ENCODE measurements at places on chromosomes 6 and 20.

DNA sequence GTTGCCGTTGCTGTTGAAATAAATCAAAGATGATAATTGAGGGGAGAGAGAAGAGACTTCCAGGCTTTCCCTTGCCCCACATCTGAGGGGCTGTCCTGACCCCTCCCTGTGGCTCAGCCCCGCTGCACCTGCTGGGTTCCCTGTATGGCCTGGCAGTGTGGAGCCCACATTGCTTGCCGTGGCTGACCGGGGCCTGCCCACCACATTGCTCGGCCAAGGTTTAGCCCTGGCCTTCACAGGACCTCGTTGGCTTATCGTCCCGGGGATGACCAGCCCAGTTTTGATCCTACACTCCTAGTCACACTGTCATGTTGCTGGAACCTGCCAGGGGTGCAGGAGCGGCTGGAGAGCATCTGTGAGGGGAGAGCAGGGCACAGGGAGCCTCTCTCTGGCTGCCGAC lies 102.4 kb downstream of the CDH4 start:
- no peak for DNase-seq
- H3K27ac ChIP-seq: no peak overlapping the region
- no peaks in the 10 kb centered on the region for H3K4me1 ChIP-seq
- H3K36me3 ChIP-seq: no peaks in the 10 kb centered on the region
- H3K27me3 ChIP-seq: peaks cover 13% of the 10 kb centered on the region

DNA sequence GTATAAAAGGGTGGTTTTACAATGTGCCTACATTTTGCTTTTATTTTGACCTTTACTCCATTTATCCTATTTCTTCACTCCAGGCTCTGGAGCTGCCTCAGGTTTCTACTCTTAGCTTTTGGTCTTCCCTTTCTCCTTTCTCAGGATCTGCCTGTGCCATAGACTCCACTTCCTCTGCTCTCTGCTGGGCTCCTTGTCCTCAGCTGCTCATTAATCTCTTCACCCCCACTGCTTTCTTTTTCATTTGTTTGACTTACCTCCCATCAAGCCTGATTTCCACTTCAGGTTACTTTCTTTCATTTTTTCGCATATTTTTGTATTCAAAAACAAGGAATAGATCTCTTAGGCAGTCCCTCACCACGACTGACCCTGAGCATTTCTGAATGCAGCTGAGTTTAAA lies 106.8 kb downstream of the COL19A1 start:
- no peak overlapping the region for H3K27ac ChIP-seq
- H3K4me1 ChIP-seq: peaks cover 8% of the 10 kb centered on the region
- no peaks in the 10 kb centered on the region for H3K36me3 ChIP-seq

DNA sequence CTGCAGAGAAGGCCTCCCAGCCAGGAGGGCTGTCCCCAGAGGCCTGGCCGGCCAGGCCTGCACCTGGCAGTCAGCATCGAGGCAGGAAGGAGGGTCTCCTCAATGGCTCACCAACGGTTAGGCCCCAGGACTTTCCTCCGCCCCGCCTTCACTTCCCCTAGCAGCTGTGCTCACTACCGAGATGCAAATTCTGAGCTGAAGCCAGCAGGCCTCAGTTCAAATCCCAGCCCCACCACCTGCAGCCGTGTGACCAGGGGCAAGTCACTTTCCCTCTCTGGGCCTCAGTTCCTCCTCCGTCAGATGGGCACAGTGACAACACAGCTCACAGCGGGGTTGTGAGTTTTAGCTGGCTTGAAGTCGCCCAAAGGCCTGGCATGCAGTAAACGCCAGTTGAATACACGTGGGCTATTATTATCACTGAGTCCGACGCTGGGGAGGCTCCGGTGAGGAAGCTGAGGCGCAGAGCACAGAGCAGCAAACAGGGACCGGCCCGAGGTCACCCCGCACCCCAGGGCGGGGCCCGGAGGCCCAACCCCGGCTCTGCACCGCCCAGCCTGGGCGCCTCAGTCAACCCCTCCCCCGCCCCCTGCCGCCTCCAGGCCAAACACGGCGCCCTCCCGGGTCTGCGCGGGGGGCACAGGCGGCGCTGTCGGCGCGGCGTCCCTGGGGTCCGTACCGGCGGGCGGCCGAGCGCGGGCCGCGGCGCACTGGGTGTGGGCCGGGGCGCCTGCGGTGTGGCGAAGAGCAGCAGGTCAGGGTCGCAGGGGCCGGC lies 671 bp downstream of the E2F1 start:
- H3K4me1 ChIP-seq: peaks cover 32% of the 10 kb centered on the region
- H3K27me3 ChIP-seq: no peaks in the 10 kb centered on the region
- no peaks in the 10 kb centered on the region for H3K36me3 ChIP-seq
- H3K27ac ChIP-seq: no peak overlapping the region

- H3K4me1 ChIP-seq: peaks cover 4% of the 10 kb centered on the region
- DNase-seq: no peak
- no peak overlapping the region for H3K4me3 ChIP-seq
- no peaks in the 10 kb centered on the region for H3K27me3 ChIP-seq
- H3K36me3 ChIP-seq: no peaks in the 10 kb centered on the region
- H3K27ac ChIP-seq: no peak overlapping the region
Observed at GRCh38 chr6:157885211-157885788, 62.3 kb downstream of the SNX9 start.

DNA sequence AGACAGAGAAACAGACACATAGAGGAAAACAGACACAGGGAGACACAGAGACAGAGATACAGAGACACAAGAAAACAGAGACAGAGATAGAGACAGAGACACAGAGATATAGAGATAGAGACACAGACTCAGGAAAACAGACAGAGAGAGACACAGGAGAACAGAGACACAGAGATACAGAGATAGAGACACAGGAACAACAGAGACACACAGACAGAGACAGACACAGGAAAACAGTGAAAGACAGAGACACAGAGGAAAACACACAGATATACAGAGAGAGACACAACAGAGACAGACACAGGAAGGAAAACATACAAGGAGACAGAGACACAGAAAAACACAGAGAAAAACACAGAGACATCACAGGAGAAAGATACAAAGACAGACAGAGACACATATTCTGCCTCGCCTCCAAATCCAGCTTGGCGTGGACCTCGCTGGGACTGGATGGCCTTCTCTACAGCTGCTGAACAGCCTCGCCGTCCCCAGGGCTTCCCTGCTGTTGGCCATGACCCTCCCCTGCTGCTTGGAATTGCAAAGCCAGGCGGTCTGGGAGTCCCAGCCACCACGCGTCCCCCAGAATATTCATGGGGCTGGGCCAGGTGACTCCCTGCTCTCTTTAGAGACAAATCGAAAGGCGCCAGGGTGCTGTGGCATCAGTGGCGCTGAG lies 36.8 kb downstream of the NTSR1 start:
- DNase-seq: no peak
- no peaks in the 10 kb centered on the region for H3K4me1 ChIP-seq
- no peaks in the 10 kb centered on the region for H3K27me3 ChIP-seq
- H3K4me3 ChIP-seq: no peak overlapping the region

DNA sequence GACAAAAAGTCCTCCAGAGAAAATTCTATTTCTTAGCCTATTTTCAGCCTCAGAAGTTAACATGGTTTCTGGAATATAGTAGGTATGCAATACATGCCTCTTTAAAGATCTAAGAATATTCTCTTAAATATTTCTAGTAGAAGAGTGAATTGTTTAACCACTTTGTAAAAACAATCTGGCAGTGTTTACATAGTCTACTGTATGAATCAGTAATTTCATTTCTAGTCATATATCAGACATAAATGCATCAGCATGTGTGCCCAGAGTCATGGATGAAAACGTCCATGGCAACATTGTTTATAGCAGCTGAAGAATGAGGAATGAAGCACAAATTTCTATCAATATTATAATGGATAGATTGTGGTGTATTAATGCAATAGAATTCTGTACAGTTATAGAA lies 124.9 kb downstream of the NKAIN2 start:
- no peaks in the 10 kb centered on the region for H3K36me3 ChIP-seq
- peaks cover 26% of the 10 kb centered on the region for H3K27me3 ChIP-seq
- H3K4me1 ChIP-seq: no peaks in the 10 kb centered on the region
- H3K27ac ChIP-seq: no peak overlapping the region
- no peak for DNase-seq

DNA sequence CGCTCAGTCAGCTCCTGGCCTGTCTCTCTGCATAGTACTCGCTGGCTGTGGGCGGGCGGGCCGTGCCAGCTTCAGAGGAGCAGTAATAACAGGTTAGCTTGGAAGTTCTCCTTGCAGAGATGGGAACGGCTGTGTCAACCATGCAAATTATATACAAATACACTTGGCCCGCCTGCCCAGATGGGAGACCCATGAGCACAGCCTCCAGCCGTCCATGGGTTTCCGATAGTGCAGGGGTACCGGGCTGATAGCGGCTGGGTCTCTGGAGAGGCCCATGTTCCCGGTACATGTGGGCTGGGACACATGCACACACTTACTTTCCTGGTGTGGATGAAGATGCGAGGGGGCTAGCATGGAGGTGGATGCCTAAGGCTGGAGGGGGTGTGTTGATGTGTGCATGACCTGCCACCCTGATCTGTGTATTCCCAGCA lies 12.8 kb upstream of the ZNF831 start:
- no peak for DNase-seq
- no peak overlapping the region for H3K27ac ChIP-seq
- no peaks in the 10 kb centered on the region for H3K36me3 ChIP-seq
- H3K4me1 ChIP-seq: peaks cover 7% of the 10 kb centered on the region
- H3K4me3 ChIP-seq: no peak overlapping the region

GRCh38 chr6:71430018-71430417 lies 141.4 kb downstream of the OGFRL1 start:
- peaks cover 4% of the 10 kb centered on the region for H3K27me3 ChIP-seq
- H3K36me3 ChIP-seq: no peaks in the 10 kb centered on the region
- H3K4me1 ChIP-seq: no peaks in the 10 kb centered on the region

GRCh38 chr20:39674842-39675241 lies 712.7 kb downstream of the DHX35 start:
- DNase-seq: no peak
- H3K36me3 ChIP-seq: no peaks in the 10 kb centered on the region
- H3K27ac ChIP-seq: no peak overlapping the region
- H3K27me3 ChIP-seq: no peaks in the 10 kb centered on the region

DNA sequence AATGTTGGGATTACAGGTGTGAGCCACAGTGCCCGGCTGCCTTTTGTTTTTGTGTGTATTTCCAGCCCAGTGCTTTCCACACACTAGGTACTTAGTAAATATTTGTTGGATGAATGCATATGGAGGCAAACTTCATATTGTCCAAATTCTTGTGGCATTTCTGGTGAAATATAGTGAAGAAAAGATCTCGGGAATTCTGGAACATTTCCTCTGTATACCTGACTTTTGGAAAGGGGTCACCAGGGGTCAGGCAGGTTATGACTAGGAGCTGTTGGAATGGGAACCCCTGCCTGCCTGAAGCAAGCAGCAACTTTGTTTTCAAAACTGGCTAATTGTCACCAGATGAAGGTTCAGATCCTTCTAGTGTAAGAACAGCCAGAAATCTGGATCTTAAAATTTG lies 12.1 kb upstream of the SCP2D1 start:
- H3K27me3 ChIP-seq: peaks cover 5% of the 10 kb centered on the region
- no peak for DNase-seq
- H3K36me3 ChIP-seq: no peaks in the 10 kb centered on the region
- no peaks in the 10 kb centered on the region for H3K4me1 ChIP-seq
- no peak overlapping the region for H3K4me3 ChIP-seq
- H3K27ac ChIP-seq: no peak overlapping the region

GRCh38 chr6:19839237-19839546 lies 2.0 kb downstream of the ID4 start:
- peaks cover 8% of the 10 kb centered on the region for H3K36me3 ChIP-seq
- H3K4me1 ChIP-seq: peaks cover 40% of the 10 kb centered on the region
- H3K4me3 ChIP-seq: peak overlapping the region; percentile 100
- H3K27ac ChIP-seq: peak overlapping the region; percentile 97
- no peak for DNase-seq

Measured in cardiac muscle cell (in vitro differentiated cells and primary cell).